ENCODE measurements at places on chromosomes 1 and 21. TPM values are rescaled to one million over a fixed set of nuclear protein-coding genes. Genes with fewer than 3 reads are reported as not detected.

Gene PRR9
- total RNA-seq = not detected

Gene LRRC41
- total RNA-seq = 62.5 TPM

Gene EFNA3
- total RNA-seq = 0.56 TPM

Gene LCE2A
- total RNA-seq = not detected

Gene SLC1A7
- total RNA-seq = not detected

Gene MFAP2
- 2.5 TPM for total RNA-seq

Data from IMR-90 (cell line).